ENCODE measurements at places on chromosomes 1 and 21. TPM values are rescaled to one million over a fixed set of nuclear protein-coding genes. Genes with fewer than 3 reads are reported as not detected.

SELL gene
- 1.6 TPM for polyA plus RNA-seq

APCS gene
- polyA plus RNA-seq: not detected

RAB13 gene
- 70.3 TPM for polyA plus RNA-seq

WNT2B gene
- polyA plus RNA-seq: 4.7 TPM

OR14K1 gene
- polyA plus RNA-seq: not detected

KRTAP19-3 gene
- not detected for polyA plus RNA-seq

SEC16B gene
- polyA plus RNA-seq: 6.3 TPM

Data from forelimb muscle (tissue), 1 donor.